ENCODE measurements at places on chromosomes 5 and 9.

DNA sequence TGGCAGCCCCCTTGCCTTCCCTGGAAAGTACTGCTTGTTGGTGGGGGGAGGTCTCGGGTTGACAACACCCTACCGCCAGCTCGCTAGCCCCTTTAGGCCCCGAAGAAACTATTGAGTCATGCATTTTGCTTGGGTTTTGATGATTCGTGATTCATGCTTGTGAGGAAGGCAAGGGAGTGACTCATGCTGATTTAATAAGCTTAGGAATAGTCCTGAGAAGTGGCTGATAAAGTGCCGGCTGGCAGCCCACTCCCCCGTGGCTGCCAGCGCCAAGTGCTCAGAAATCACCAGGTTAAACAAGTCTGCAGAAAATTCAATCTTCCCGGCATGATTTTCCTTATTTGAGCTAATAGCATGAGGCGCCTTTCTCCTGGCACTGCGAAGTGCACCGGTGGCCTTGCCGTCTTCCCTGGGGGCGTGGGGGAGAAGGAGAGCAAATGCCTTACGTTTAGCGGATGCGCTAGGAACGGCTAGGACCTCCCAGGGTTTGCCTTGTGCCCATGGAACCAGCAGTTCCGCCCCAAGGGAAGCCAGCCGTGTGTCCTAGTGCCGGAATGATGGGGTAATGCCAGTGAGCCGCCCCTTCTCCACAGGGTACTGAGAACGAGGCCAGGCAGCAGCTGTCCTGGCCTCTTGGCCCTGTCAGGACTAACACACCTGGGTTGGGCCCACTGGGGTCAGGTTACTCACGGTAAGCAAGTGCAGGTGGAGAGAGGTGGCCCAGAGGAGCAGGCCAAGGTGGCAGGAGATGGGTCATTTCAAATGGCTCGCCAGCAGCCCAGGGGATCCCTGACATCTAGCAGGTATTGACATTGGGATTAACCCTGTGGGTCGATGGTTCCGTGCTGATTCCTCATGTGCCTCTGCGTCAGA lies 151.9 kb downstream of the MACROH2A1 start:
- DNase-seq, result no peak

- no peak for DNase-seq
Observed at GRCh38 chr5:54844905-54845566, 140.4 kb downstream of the ESM1 start.

DNA sequence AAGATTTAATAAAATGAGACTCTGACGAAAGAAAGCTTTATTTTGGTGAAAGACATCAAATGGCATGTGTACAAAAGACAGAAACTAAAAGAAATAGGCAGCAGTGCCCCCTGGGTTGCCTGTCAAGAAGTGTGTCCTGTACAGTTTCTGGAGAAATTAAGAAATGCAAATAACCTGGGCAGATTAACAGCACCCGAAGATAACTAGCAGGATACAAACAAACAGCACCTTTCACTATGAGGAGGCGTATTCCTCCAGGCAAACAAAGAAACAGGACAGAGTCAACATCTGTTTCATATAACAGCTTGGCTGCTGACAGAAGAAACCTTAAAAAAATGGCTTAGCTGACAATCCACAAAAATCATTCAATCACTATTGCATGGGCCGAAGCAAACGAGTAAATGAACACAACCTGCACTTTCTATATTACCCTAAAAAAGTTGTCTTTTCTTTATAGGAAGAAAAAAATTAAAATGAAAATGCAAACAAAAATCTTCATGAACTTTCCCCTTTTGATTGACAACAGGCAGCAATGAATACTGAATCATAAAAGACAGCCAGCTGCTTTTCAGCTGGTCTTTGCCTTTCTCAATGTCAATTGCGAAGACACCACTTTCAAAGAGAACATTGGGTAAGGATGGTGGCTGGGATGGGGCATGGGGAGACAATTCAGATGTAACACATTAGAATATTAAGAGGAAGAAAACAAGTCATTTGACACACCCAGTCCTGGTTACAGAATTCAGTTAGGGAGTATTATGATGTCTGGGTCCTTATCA lies 162.1 kb downstream of the ARL15 start:
- no peak for DNase-seq

DNA sequence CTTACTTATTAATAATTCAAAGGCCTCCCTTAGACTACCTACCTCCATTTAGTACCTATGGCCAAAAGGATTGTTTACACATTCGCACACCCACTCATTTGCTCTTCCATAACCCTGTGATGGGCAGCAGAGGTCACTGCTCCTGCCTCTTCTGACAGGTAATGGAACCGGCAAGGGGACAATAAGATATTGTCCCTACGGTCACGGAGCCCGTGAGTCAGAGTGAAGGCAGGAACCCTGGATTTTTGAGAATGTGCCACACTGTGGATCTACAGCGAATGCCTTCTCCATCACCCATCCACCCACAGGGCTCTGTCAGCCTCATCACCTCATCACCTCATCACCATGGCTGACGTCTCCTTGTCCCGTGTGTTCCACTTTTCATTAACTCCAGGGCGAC lies 132.3 kb downstream of the MYO10 start:
- no peak for DNase-seq

- no peak for DNase-seq
Observed at GRCh38 chr9:115694014-115694413, 459.6 kb upstream of the PAPPA start.

DNA sequence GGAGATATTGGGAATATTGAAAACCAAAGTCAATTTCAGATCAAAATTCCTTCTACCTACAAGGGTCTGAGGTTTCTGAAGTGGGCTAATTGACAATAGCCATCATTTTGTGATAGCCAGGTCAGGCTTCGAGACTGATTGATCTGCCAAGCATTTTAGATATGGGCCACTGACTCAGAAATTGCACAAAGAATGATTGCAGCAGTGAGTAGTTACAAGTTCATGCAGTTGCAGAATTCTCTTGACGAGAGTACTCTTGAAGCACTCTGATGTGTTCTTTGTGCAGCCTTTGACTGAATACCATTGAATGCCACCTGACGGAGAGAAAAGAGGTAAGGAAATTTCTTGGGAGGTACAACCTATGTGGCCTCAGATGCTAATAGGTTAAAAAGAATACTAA lies 8.3 kb downstream of the C9orf57 start:
- DNase-seq, result no peak

GRCh38 chr5:32627219-32627870 lies 42.0 kb downstream of the SUB1 start:
- no peak for DNase-seq

DNA sequence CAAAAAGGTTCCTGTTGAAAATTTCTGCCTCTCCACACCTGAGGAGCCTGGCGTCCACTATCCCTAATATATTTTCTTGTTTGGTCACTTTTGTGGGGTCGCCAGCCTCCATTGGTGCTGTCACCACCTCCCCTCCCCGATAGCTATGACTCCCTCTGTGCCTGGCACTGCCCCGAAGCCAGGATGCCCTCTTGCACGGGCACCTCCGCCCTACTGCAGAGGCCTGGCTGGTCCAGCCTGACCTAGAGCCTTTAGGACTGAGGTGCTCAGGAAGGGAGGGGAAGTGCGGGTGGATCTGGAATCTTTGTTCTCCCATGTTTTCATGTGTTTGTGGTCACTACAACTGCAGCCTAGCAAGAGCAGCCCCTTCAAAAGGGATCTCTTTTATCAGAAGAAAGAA lies 62.6 kb downstream of the WNK2 start:
- DNase-seq, result no peak

Measured in D721Med (cell line).